ENCODE measurements at places on chromosomes 16 and 17.

GRCh38 chr16:81623365-81624102 is 155.6 kb upstream of the PLCG2 start:
- no peak overlapping the region for H3K4me3 ChIP-seq
- no peak for DNase-seq
- H3K27ac ChIP-seq: no peak overlapping the region
- H3K36me3 ChIP-seq: no peaks in the 10 kb centered on the region

DNA sequence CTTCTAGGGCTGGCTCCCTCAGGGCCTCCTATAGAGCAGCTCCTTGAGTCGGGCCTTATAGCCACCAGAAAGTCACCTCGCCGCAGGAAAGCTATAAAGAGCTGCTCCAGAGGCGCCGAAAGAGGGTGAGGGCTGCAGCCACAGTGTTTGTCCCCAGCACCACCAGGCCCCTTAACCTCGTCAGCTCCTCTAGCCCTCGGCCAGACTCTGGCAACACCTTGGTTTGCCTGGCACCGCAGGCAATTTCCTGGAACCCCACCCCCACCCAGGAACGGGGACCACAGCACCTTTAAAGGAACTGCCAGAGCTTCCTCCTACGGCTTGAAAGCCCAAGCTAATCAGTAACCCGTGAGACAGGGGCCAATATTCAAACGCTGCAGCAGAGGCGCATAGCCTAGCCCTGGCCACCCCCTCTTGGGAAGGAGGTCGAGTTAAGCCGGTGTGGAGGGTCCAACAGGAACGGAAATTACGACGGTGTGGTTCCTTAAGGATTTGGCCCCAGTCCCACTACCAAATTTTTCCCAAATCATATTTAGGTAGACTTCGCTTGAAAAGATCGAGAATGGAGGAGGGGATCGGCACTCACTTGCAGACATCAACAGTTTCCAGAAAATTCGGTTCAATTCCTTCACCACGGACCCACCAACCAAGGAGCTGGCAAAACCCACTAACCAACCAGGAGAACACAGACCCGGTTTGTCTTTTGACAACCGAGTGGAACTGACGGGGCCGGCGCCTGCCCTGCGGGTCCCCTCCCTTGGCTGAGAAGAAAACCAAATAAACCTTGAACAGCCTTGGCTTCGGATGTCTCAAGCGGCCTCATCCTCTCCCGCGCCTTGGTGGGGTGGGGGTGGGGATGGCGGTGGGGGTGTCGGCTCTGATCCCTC is 3.0 kb downstream of the HOXB6 start:
- no peaks in the 10 kb centered on the region for H3K27me3 ChIP-seq
- no peak overlapping the region for H3K27ac ChIP-seq
- H3K36me3 ChIP-seq: no peaks in the 10 kb centered on the region
- no peak for DNase-seq

DNA sequence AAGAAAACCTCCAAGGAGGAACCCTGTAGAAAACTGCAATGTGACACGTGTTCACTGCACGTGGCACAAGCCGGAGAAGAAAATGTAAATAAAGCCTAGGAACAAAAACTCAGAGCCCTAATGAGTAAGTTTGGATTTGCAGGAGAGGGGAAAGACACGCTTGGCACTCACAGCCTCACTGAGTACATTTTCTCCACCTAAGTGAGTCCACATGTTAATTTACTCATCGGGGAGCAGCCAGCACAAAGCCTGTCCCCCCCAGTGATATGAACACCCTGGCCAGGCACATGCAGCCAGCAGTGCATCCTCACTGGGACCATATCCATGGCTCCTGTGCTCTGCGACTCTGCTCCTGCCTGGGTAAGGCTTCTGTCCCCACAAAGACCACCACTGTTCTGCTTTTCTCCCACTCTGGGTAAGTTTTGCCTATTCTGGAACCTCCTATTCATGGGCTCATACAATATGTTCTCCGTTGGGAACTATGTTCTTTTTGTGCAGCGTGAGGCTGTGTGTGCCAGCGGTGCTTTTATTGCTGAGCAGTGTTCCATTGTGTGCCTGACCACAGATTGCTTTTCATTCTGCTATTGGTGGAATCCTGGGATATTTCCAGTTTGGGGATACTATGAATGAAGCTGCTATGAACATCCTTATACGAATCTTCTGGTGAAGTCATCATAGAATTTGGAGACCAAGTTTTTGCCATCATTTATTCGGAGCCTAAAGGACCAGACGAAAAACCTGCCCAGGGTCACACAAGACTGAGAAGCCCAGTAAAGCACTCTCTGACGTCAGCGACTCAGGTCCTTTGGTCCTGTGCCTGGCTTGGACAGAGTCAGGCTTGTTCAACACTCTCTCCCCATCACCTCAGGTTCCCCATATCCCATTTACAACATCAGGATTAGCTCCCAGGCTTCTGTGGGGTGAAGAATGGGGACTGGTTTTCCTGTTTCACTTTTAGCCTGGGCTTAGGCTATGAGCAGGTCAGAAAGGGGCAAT is 53.3 kb downstream of the RNF112 start:
- peak overlapping the region; percentile 40 for H3K27ac ChIP-seq
- H3K36me3 ChIP-seq: no peaks in the 10 kb centered on the region
- no peaks in the 10 kb centered on the region for H3K27me3 ChIP-seq

DNA sequence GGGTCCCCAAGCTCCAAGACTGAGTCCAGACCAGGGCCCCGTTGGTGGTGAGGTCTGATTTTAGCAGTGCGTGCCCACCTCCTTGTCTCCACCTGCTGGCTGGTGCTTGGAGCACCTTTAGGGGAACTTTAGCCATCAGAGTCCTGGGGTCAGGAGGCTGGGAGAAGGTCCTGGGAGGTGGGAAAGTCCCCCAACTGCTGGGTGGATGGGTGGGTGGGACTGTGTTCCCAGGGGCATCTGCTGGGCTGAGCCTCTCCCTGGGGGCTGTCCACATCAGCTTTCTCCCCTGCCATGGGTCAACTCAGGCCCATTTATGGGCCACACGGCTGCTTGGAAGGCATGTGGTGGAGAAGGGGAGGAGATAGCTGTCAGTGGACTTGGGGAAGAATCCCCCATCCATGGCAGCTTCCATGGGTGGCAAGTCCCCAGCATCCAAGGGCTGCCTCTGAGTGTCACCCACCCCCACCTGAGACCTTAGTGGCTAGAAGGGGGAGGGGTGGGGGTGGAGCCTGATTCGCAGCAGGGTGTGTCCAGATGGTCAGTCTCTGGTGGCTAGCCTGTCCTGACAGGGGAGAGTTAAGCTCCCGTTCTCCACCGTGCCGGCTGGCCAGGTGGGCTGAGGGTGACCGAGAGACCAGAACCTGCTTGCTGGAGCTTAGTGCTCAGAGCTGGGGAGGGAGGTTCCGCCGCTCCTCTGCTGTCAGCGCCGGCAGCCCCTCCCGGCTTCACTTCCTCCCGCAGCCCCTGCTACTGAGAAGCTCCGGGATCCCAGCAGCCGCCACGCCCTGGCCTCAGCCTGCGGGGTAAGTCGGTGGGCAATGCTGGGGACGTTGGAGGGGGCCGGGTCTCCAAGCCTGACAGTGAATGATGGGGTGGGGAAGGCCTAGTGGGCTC is at the start of gene TRPV2:
TSS of gene TRPV2 (plus strand) at position 541 of the 894 bp plus-strand sequence. CDS start 2,098 bp downstream, outside the sequence.
- H3K4me3 ChIP-seq: peak within 1 kb of the TSS; percentile 73
- peak within 1 kb of the TSS; percentile 70 for H3K27ac ChIP-seq

DNA sequence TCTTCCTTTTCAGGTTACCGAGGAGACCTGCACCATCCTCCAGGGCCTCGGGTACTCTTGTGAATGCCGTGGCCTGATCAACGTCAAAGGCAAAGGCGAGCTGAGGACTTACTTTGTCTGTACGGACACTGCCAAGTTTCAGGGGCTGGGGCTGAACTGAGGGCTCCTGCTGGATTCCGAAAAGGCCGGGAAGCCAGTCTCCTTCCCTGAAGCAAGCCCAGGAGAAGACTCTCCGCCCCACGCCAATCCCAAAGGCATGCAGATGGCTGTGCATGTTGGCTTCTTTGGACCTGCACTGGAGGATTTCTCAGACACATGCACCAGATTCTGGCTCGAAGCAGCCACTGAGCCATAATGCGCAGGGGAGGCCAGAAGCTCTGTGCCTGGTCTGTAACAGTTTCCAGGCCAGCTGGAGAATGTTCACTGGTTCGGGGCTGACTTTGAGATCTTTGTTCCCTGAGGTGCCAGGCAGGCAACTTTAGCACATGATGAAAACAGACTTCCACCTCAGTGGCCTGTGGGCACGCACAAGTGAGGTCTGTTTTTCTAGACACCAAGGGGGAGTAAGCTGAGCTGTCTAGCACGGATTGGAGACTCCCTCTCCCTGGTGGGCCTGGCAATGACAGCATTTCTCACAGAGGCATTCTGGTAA is 49.1 kb downstream of the ADCY7 start:
- H3K4me3 ChIP-seq: no peak overlapping the region
- no peak overlapping the region for H3K27ac ChIP-seq
- H3K27me3 ChIP-seq: no peaks in the 10 kb centered on the region
- no peaks in the 10 kb centered on the region for H3K4me1 ChIP-seq
- H3K36me3 ChIP-seq: peaks cover 51% of the 10 kb centered on the region
- no peak for DNase-seq

DNA sequence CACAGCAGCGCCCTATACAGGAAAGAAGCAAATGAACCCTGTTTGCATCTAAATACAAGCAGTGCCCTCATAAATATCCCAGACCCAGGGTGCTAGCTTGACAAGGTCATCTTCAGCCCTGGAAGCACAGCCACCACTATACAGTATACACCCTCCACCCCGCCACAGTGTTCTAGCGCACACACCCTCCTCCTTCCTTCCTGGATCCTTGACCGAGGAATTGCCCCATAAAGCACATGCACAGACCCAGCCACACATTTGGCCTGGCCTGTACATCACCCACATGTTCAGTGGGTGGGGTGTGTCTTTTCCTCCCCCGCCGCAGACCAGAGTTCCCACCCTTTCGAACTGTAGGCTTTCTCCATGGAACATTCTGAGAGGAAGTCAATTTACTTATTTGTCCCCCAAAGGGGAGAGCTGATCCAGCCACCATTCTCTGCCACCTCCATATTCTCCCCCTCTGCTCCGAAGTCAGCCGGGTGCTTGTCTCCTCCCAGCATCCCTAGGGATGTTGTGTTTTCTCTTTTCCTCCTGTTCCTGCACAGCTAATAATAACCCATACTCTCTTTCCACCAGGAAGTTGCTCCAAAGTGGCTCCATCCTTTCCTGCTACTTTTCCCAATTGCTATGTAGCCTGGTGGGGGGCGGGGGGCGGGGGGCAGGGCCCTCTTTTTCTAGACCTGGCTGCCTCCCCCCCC is 6.6 kb downstream of the ABI3 start:
- no peak for DNase-seq
- no peak overlapping the region for H3K4me3 ChIP-seq
- no peak overlapping the region for H3K27ac ChIP-seq
- H3K36me3 ChIP-seq: no peaks in the 10 kb centered on the region

DNA sequence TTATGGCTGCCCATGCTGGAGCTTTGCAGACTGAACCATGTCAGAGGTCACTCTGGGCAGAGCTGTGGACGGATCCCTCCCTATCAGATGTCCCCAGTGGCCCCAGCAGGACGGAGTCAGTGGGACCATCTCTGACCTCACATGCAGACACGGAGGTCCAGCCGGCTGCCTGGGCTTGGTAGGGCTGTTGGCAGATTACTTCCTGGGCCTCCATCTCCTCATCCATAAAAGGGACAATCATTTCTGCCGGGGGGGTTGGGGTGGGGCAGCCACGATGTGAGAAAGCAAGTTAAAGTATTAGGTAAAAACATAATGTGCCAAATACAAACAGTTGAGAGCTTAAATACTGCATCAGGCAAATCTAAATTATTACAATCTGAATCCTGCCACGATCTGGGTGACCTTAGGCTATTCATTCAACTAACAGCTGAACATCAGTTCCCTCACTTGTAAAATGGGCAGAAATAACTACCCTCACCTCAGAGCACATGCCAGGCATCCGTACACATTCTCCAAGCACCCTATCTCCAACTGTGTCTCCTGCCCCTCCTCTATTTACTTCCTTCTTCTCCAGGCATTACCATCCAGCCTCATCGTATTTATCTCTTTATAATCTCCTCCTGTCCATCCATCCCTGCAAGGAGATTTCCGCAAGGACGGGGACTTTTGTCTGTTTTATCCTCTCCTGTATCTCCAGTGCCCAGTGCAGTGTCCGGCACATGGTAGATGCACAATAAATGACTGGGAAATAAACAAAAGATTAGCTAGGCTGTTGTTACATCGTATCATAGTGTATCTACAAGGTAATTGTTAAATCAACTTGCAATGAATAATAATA is 192.3 kb upstream of the FOXF1 start:
- no peaks in the 10 kb centered on the region for H3K27me3 ChIP-seq
- H3K4me1 ChIP-seq: no peaks in the 10 kb centered on the region
- DNase-seq: no peak
- H3K36me3 ChIP-seq: no peaks in the 10 kb centered on the region

GRCh38 chr17:4175921-4176807 is 33.2 kb downstream of the CYB5D2 start:
- H3K27me3 ChIP-seq: no peaks in the 10 kb centered on the region
- no peak overlapping the region for H3K4me3 ChIP-seq
- DNase-seq: no peak
- no peaks in the 10 kb centered on the region for H3K4me1 ChIP-seq
- H3K27ac ChIP-seq: no peak overlapping the region

- no peak overlapping the region for H3K27ac ChIP-seq
- H3K4me1 ChIP-seq: peaks cover 18% of the 10 kb centered on the region
- no peaks in the 10 kb centered on the region for H3K27me3 ChIP-seq
- H3K4me3 ChIP-seq: no peak overlapping the region
- no peak for DNase-seq
Observed at GRCh38 chr16:72837846-72838585, 209.9 kb downstream of the ZFHX3 start.

GRCh38 chr16:46711106-46712058 is 21.9 kb downstream of the ORC6 start:
- H3K36me3 ChIP-seq: no peaks in the 10 kb centered on the region
- no peak overlapping the region for H3K4me3 ChIP-seq
- no peaks in the 10 kb centered on the region for H3K4me1 ChIP-seq
- no peak overlapping the region for H3K27ac ChIP-seq

GRCh38 chr16:55655897-55656681 is at the start of gene SLC6A2:
TSS of gene SLC6A2 (plus strand) at chr16:55655988. CDS start at chr16:55656695, 707 bp downstream.
- H3K27ac ChIP-seq: no peak within 1 kb of the TSS
- DNase-seq: no peak
- H3K36me3 ChIP-seq: no peaks in the 10 kb centered on the region
- H3K4me1 ChIP-seq: no peaks in the 10 kb centered on the region

DNA sequence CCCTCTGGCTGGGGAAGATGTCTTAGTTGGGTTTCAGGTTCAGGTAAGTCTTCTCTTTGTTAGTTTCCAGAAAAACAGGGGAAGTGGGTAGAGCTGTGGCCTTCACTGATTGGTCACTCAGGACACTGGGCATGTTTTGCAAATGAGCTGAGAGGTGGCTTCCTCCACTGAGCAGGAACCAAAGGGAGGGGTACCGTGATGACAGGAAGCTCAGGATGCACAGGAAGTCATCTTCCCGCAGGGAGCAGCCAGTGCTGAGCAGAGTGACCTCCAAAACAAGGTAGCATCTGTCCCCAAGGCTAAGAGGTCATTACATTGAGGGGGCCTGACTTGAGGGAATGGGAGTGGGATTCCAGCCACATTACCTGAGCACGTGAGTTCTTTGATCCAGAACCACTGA is 5.6 kb downstream of the NT5C start:
- peaks cover 2% of the 10 kb centered on the region for H3K36me3 ChIP-seq
- peaks cover 11% of the 10 kb centered on the region for H3K4me1 ChIP-seq
- no peaks in the 10 kb centered on the region for H3K27me3 ChIP-seq

GRCh38 chr17:8875436-8875835 is 8.0 kb upstream of the PIK3R6 start:
- H3K4me3 ChIP-seq: no peak overlapping the region
- no peaks in the 10 kb centered on the region for H3K36me3 ChIP-seq
- H3K27me3 ChIP-seq: no peaks in the 10 kb centered on the region
- no peaks in the 10 kb centered on the region for H3K4me1 ChIP-seq
- DNase-seq: no peak
- no peak overlapping the region for H3K27ac ChIP-seq

GRCh38 chr16:15855704-15856003 is 1.2 kb downstream of the MYH11 start:
- peak overlapping the region; percentile 77 for H3K27ac ChIP-seq
- H3K4me3 ChIP-seq: peak overlapping the region; percentile 89
- H3K4me1 ChIP-seq: peaks cover 4% of the 10 kb centered on the region
- H3K36me3 ChIP-seq: peaks cover 6% of the 10 kb centered on the region

Data from thoracic aorta (tissue), 2 donors.